ENCODE measurements at places on chromosomes 7 and 10.

- DNase-seq = no peak
Observed at GRCh38 chr7:143375298-143376034, 5.7 kb upstream of the ZYX start.

- no peak for DNase-seq
Observed at GRCh38 chr10:113061054-113061430, 111.0 kb downstream of the TCF7L2 start.

- no peak for DNase-seq
Observed at GRCh38 chr10:44325157-44325556, 59.7 kb downstream of the CXCL12 start.

GRCh38 chr10:70132098-70133029 lies at the start of gene AIFM2:
Gene AIFM2 (minus strand): TSS chr10:70132825. CDS start chr10:70124084, 8,741 bp downstream.
- no peak for DNase-seq

DNA sequence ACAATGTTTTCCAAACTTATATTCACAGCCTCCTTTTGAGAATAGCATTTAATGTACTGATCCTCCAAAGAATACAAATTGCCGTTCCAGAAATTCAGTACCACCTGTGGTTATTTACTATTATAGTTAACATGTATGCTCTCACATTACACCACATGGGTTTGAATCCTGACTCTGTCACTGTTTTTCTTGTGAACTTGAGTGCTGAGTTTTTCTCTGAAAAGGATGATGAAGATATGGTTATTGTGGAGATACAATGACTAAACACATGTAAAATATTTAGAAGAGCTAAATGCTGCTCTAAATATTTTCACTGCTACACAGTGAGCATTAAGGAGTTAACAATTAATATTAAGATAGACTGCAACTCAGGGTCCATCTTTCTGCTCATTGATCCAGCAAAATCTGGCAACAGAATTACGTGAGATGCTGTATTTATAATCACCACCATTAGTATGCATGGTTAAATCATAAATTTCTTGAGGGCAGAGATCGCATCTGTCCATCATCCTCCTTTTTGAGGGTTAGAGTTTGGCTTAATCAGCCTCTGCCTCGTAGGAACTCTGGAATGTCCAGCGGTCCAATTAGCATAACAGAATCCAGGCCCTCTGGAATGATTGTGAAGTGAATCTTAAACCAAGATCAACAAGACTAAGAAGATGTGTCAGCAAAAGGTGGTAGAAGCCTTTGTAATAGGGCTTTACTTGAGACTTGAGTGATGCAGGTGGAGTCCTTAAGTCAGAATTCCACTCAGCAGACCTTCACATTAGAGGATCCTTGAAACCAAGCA lies 152.8 kb downstream of the MACC1 start:
- DNase-seq = no peak

GRCh38 chr10:81903472-81903871 lies 28.5 kb downstream of the NRG3 start:
- no peak for DNase-seq

- DNase-seq = no peak
Observed at GRCh38 chr7:75696263-75697037, 42.3 kb downstream of the HIP1 start.

DNA sequence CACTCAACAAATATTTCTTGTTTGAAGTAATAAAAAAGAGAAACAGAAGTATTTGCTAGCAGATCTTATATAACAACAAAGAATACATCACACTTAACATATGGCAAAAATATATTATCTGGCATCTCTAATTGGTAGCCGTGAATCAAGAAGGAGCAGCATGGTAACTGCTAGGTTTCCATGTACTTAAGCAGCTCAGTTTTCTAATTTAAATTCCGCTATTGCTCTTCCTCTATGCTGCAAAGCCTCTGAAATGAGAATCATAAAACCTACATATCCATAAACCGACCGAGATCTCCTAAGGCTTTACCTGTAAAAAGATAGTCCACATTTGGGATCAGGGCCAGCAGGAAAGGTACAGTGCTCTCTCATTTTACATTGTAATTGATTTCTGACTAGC lies 76.6 kb upstream of the PTPRZ1 start:
- DNase-seq = no peak

- no peak for DNase-seq
Observed at GRCh38 chr10:299969-300368, 164.7 kb downstream of the ZMYND11 start.

DNA sequence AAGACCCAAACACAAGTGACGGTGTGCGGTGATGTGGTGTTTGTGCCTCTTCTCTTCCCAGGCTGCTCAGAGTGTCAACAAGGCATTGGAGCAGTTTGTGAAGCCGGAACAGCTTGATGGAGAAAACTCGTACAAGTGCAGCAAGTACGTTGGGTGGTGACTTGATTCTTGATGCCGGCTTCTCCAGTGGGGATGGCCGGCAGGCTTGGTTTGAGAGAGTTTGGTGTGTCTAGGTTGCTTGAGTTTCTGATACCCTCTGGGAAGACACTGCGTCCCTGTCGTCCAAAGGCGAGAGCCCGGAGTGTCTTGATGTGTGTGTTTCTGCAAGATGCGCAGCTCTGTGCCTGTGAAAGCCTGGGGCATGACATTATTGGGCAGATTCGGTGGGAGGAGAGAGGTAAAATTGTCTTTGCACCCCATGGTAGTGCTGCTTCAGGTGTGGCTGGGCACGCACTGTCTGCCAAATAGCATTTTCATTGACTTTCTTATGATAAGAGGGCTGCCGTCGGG lies 111.8 kb downstream of the ANKRD61 start:
- DNase-seq = no peak

DNA sequence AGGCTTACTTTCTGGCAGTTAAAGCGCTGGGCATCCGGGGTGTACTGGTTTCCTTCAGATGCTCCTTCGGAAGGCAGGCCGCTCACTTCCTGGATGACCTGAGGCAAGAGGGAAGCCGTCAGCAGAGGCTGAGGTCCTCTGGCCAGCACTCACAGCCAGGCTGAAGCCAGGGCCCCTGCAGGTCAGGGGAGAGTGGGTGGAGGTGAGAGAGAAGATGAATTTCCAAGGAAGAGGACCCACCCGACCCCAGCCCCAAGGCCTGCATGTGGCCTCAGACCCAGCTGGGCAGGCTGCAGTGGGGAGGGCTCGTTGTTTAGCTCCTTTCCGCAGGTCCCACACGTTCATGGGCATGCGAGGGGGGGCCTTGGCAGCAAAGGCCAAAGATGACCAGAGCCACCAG lies 71.3 kb downstream of the VWA2 start:
- DNase-seq = no peak

GRCh38 chr10:22623633-22624253 lies 90.6 kb downstream of the PIP4K2A start:
- DNase-seq = no peak

DNA sequence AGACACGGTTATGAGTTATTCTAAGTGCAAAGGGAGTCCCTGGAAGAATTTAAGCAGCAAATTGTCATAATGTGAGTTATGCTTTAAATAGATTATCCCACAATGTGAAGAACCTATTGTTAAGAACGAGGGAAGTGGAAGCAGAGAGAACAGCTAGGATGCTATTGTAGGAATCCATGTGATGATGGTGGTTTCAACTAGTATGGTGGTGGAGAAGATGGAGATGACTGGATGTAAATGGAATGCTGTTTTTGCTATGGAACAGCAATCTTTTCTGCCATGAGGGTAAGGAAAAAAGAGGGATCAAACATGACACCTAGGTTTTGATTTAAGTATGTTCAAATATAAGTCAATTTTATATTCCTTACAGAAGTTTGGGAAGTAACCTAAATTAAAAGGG lies 191.3 kb downstream of the RNF133 start:
- DNase-seq = no peak

All from T1000 (cell line).